ENCODE measurements at places on chromosomes 2 and 18.

DNA sequence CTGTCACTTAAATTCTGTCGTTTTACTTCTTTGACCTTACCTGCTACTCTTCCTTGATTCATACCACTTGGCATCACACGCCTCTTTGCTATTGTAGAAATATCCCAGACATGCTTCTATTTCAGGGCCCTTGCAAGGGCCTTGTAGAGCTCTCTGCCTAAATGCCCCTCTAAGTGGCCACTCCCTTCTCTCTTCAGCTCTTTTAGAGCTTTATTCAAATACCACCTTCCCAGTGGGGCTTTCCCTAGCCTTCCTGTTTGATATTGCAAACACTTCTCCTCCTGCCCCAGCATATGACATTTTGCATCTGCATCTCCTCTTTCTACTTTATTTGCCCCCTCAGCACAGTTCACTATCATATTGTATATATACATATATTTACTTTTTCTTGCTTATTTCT lies 54.0 kb downstream of the PELI1 start:
- DNase-seq: no peak

DNA sequence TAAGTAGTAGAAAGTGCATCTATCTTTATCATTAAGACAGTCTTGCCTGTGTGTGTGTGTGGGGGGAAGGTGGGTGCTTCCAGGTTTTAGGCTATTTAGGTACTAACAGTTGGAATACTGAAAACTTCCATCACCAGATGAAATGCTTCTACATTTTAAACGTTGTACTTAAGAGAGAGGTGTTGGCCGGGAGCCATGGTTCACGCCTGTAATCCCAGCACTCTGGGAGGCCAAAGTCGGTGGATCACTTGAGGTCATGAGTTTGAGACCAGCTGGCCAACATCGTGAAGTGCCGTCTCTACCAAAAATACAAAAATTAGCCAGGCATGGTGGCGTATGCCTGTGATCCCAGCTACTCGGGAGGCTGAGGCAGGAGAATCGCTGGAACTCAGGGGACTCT lies 4.0 kb downstream of the NETO1 start:
- no peak for DNase-seq

- DNase-seq: no peak
These were observed 31.0 kb downstream of the CFAP36 start for GRCh38 chr2:55550368-55551102.

DNA sequence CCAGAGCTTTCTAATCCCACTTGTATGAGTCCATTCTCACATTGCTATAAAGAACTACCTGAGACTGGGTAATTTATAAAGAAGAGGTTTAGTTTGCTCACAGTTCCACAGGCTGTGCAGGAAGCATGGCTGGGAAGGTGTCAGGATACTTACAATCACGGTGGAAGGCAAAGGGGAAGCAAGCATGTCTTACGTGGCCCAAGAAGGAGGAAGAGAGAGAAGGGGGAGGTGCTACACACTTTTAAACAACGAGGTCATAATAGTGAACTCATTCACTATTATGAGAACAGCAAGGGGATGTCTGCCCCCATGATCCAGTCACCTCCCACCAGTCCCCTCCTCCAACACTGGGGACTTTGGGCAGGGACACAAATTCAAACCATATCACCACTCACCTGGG lies 67.8 kb downstream of the TTC32 start:
- no peak for DNase-seq

GRCh38 chr2:50614056-50614455 lies 417.9 kb downstream of the NRXN1 start:
- no peak for DNase-seq

DNA sequence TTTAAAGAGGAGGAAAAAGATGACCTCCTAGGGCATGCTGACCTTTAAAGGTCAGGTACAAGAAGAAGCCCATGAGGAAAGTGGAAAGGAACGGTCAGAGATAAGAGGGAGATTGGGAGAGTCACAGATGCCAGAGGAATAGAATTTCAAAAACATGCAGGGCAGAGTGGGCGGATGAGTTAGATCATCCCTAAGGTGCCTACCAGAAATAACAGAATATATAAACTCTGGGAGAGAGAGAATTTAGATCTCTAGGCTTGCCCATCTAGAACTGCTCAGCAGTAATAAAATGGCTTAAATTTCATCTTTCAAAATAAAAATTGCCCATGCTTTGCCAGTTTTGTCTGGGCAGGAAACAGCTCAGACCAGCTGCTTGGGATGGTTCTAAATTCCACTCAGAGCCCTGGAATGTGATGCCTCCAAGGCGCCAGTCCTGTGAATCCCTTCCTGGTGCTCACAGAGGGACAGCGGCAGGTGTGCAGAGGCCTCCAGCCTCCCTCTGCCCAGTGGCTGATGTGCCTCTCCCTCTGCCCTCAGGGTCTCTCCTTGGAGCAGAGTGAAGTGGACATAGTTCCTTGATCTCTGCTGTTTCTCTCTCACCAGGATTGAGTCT lies 130.9 kb downstream of the ANTXR1 start:
- no peak for DNase-seq

DNA sequence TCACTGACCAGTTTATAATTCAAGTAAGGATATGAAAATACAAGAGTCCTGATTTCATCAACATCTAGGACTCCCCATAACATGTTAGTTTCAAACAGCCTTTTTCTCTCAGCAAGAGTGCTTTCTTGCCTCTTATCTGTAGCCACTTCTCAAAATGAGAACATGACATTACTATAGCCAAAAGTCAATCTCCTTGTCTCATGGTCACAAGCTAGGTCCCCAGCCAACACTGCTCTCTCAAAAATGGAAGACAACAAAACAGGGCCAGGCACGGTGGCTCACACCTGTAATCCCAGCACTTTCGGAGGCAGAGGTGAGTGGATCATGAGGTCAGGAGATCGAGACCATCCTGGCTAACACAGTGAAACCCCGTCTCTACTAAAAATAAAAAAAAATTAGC lies 15.8 kb downstream of the CLASP1 start:
- no peak for DNase-seq

GRCh38 chr18:44855681-44856080 lies 175.0 kb downstream of the SETBP1 start:
- DNase-seq: no peak

- no peak for DNase-seq
These were observed 71.2 kb downstream of the MYO1B start for GRCh38 chr2:191316246-191316994.

DNA sequence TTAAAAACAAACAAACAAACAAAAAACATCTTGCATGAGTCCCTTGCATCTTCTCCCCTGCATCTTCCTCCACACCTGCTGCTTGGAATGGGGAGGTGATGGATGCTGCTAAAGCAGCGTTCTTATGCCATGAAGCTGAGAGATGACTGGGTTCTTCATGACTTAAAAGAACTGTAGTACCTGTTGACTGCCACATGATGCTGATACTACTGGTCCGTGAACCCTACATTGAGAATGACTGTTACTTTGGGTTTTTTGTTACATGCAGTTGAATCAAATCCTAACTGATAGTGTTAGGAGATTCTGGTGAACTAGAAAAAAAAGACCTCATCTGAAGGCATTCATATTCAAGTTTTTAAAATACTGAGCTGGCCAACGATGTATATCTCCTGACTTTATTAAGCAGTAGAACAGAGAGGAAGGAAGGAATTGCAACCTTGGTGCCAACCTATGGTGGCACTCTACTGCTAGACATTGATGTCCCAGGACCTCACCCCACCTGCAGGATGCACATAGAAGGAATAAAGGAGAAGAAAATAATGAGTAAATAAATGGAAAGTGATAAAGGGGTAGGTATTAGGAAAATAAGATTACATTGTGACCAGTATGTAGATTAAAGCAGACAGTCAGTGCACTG lies 63.2 kb upstream of the SPAG16 start:
- no peak for DNase-seq

DNA sequence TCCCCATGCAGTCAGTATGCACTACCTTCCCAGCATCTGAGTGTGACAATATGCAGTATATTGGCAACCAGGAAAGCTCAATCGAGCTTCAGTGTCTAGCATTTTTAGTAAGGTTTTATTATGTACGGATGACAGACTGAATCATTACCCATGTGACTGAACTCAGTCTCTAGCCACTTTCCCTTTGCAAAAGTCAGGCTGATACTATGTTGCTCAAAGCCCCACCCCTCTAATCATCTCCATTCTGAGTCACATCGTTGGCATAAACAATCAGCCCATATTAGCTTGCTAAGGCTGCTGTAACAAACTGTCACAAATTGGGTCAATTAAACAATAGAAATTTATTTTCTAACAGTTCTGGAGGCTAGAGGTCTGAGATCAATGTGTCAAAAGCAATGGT lies 25.8 kb upstream of the SRD5A2 start:
- no peak for DNase-seq

DNA sequence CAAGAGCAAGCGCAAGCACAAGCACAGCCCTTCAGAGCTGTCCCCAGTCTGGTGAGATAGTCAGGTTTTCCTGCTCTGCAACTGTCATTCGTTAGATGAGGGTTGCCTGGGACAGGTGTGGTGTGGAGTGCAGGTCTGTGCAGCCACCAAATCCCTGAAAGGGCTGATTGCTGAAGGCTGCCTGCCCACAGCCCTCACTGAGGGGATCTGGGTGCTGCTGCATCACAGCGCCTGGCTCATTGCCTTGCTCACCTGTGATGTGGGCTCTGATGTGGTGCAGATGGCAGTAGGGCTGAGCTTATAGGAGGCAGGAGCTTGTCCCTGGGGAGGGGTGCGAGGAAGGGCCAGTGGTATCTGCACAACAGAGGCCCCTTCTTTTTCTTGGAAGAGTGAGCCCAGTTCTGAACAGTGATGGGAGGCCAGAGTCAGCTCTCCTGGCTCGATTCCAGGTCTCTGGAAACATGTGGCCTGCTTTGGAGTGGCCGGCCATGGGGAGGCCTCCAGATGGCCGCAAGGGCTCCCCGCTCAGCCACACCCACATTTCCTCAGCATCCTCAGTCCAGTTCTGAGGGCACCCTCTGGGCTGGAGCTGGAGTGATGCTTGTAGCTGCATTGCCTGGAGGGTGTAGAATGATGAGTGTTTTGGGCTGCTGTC lies 11.4 kb downstream of the UBE2F start:
- DNase-seq: no peak
